ENCODE measurements at places on chromosomes 5 and 9.

DNA sequence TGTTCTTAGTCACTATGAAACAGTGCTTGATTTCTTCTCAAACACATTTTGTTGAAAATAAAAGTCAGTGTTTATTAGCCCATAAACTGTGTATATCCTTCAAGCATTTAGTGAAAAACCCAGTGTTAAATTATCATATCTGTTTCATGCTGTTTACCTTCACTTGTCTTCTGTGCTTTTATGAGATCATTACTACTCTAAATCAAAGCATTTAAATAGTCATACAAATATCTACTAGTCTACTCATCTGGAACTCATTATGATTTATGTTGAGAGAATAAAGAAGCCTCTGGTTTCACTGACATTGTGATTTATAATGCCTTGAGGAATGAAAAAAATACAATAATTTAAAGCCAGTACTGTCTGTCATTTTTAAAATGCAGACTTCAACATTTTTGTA is 366.5 kb downstream of the SLCO4C1 start:
- DNase-seq, result no peak

DNA sequence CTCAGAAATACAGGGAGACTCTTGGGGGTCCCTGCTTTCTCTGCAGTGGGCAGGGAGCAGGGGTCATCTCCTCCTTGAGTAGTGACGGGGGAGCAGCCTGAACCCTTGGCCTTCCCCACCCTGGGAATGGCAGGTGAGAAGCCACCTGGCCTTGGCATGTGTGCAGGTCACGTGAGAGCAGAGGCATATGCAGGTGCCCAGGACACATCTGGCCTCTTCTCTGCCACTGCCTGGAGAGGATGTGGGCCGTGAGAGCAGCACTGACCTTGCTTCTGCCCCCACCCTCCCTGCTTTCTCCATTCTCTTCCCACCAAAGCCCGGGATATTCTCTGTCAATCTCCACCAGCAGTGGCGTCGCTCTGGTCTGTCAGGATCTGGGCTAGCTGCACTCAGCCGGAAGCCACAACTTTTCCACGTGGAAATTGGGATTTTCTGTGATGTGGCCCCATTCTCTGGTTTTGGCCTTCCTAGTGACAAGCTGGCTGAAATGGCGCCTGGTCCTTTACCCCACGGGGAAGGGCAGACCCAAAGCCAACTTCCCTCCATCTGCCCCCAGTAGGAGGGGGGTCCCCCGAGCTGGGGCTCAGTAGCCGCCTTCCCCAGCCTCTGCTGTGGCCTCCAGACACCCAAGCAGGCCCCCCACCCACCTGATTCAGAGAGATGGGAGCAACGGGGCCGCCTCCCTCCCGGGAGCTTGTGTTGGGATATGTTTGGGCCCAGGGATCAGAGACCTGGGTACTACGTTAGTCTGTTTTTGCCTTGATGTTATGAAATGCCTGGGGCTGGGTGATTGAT is 70.4 kb upstream of the FCN1 start:
- DNase-seq, result no peak

- no peak for DNase-seq
Measured at GRCh38 chr9:86298873-86299272, 16.5 kb upstream of the ISCA1 start.

GRCh38 chr9:132026932-132027585 is 52.6 kb downstream of the MED27 start:
- DNase-seq, result no peak

GRCh38 chr5:177133853-177134696 is 502 bp downstream of the NSD1 start:
- no peak for DNase-seq

GRCh38 chr9:129550199-129550839 is 70.6 kb downstream of the C9orf50 start:
- no peak for DNase-seq

DNA sequence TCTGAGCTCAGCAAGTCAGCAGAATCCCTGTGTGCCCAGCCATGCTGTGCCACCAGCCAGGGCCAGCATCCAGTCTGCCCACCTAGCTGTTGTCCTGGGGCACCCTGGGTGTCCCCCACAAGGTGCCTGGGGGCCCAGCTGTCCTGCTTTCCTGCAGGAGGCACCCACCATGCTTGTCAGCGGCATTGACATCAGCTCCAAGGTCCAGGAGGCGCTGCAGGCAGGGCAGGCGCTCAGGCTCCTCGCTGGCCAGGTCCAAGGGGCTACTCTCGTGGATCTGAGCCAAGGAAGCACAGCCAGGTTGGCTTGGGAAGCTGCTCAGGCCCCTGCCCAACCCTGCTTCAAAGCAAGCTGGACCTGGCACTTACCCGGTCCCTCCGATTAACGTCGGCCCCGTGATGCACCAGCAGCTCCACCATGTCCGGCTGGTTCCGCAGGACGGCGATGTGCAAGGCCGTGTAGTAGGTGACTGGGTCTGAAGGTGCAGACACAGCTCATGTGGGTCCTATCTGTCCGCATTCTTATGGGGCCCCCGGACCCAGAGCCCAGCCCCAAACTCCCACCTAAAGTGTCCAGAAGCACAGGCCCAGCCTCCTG is 2.8 kb downstream of the ASB6 start:
- no peak for DNase-seq

- DNase-seq, result no peak
Measured at GRCh38 chr9:125959951-125960619, 212.9 kb downstream of the PBX3 start.

GRCh38 chr9:108477529-108478006 is 378.2 kb downstream of the ACTL7B start:
- DNase-seq, result no peak

DNA sequence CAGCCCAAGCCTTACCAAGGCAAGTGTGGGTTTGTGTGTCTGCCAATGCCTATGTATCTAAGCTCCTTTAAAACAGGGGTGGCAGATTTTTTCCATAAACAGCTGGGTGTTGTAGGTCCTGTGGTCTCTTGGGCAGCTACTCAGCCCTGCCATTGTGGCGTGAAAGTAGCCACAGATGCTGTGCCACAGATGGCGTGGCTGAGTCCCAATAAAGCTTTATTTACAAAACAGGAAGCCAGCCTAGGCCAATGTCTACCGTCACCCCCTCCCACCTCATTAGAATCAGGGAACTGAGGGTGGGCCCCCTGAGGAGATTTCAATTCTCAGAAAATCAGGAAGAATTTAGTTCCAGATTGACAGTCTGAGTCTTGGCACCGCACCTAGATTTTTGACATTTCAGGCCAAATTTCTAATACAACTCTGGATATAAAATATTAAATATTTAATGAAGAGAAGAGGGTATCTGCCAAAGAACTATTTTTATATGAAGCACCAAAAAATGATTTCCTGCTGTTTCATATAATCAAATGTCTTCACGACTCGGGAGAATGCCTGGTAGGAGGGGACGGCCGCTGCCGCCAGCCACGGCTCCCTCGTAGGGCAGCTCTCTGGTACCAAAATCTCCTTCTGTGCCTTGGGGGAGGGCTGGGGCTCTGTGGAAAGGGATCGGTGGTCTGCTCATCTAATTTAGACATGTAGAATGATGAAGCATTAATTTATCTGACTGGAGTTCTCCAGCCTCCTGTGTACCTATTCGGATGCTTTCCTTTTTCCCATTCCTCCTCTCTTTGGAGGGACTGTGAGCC is 420.9 kb downstream of the IRX2 start:
- no peak for DNase-seq

DNA sequence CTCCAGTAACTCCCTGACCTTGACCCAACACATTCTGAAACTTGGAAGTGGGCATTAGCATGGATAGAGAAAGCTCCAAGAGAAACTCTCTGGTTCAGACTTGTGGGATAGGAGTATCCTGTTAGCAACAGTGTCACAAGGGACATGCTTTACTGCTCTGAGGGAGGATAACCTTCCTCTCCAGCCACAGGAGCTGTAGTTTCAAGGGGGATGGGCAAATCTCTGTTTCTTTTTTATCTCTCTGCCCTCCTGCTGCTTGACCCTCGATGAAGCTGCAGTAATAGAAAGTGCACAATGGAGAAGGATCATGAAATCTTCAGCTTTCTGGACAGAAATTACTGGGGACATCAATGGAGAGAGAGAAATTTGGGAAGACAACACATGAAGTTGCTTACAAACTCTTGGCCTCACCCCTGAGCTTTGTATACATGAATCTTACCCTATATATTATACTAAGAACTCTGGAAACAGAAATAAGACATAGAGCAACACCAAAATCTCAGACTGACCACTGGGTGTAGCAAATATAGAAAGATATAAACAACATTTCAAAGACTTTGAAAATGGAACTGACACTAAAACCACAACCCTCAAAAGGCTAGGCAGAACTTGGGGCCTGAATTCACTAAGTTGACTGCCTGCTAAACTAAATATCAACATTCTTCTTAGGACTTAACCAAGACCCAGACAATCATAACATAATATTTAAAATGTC is 471.0 kb upstream of the MEF2C start:
- DNase-seq, result no peak

- DNase-seq, result no peak
Measured at GRCh38 chr9:69081261-69081660, 45.7 kb downstream of the FXN start.

GRCh38 chr5:157744051-157745011 is 819 bp downstream of the LSM11 start:
- no peak for DNase-seq

DNA sequence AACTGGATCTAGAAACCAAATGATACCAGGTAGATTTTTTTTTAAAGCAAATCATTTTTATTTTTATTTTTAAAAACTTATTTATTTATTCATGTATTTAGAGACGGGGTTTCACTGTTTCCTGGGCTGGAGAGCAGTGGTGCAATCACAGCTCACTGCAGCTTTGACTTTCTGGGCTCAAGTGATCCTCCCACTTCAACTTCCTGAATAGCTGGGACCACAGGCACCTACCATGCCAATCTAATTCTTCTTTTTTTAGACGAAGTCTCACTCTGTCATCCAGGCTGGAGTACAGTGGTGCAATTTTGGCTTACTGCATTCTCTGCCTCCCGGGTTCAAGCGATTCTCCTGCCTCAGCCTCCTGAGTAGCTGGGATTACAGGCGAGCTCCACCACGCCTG is 41.3 kb upstream of the CDK20 start:
- no peak for DNase-seq

DNA sequence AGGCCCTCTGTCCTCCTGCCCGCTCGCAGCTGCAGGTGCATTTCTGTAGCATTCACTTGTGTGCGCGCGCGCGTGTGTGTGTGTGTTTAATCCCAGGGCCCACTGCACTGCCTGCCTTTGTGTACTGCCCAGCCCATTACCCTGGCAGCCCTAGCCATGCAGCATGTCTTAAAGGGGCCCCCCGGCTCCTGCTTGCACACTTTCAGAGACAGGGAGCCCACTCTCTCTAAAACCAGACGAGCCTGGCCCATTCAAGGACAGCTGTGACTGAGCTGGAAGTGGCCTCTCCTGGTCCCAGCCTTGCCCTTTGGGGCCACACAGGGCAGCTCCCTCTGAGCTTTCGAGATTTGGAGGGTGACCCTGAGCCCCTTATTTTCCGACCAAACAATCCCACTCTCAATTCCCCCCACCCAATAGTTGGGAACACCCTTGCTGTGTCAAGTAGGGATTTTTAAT is 98.9 kb downstream of the DAB2IP start:
- DNase-seq, result no peak

GRCh38 chr5:173868096-173868880 is 19.9 kb upstream of the CPEB4 start:
- no peak for DNase-seq

DNA sequence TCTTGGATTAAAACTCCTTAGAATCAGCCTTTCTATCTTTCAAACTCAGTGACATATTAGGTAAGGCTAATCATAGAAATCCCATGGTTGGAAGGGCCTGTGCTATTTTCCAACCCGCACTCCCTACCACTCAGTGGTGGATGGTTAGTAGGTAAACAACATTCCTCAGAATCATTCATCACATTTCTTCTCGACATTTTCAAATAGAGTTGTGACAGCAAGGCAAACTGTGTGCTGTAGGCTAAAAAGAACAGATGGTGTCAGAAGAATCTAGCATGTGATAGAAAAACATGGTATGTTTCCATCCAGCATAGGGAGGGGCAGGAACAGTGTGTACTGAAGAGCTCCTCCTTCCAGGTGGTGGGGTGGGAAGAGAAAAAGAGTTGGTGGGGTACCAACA is 227.3 kb upstream of the NMUR2 start:
- no peak for DNase-seq

DNA sequence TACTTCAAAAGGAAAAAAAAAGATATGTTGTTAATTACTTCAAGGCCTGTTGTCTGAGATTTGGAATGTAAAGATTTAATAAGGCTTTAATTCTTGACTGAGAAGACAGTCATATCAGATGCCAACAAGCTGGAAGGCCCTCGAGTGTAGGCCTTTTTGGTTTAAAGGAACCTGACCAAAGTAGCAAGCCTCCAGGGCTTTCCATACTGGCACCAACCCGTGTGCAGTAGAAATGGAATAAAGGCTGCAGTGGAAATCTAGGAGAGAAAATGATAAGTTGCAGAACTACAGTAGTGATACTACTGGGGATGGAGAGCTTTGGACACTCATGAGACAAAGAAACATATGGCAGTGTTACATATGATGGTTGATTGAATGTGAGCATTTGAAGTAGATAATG is 358.0 kb downstream of the TAF11L14 start:
- DNase-seq, result no peak

DNA sequence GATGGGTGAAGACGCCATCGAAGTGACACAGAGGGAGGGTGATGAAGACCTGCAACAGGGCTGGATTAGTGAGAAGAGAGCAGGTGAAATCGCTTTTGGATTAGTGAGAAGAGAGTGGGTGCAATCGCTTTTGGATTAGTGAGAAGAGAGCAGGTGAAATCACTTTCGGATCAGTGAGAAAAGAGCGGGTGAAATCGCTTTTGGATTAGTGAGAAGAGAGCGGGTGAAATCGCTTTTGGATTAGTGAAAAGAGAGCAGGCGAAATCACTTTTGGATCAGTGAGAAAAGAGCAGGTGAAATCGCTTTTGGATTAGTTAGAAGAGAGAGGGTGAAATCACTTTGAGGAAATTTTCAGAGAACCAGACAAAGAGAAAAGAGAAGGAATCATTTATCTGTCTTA is 67.2 kb upstream of the TRIO start:
- DNase-seq, result no peak

DNA sequence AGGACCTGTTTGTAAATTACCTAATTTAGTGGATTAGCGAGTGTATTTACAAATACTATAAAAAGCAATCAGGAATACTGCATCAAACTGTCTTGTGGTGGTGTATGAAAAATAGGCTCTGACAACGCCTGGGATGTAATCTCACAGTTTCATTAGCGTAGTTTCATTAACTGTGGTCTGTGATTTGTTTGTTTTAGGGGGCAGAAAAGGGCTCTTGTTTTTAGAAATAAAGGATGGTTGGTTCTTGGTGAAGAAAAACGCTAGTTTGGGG is 1.4 kb downstream of the SLC44A1 start:
- DNase-seq, result no peak
